SW480 (cell line): ENCODE measurements at places on chromosomes 3 and 15.

GRCh38 chr3:48634661-48635221, 520 bp downstream of the SLC26A6 start:
- peak; percentile 44 for DNase-seq

GRCh38 chr3:104879919-104880318, 486.8 kb upstream of the ALCAM start:
- no peak for DNase-seq

DNA sequence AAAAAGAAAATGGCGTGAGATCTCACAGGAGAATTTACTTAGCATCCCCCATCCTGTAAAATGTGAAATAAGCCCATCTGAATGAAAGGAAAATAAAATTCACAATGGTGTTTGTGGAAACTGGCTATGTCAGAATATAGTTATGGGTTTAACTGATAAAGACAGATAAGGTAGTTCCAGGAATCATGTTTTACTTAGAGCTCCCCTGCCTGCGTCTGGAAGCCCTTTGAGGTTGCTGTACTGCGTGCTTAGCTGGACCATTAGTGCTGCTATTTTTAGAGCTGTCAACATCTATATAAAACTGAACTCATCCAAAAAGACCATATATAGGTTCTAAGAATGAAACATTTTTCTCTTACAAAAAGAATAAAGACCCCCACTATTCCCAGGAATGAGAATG, 130.8 kb downstream of the LSAMP start:
- DNase-seq, result no peak

GRCh38 chr3:85304360-85304964, 345.7 kb downstream of the CADM2 start:
- DNase-seq, result peak; percentile 5

DNA sequence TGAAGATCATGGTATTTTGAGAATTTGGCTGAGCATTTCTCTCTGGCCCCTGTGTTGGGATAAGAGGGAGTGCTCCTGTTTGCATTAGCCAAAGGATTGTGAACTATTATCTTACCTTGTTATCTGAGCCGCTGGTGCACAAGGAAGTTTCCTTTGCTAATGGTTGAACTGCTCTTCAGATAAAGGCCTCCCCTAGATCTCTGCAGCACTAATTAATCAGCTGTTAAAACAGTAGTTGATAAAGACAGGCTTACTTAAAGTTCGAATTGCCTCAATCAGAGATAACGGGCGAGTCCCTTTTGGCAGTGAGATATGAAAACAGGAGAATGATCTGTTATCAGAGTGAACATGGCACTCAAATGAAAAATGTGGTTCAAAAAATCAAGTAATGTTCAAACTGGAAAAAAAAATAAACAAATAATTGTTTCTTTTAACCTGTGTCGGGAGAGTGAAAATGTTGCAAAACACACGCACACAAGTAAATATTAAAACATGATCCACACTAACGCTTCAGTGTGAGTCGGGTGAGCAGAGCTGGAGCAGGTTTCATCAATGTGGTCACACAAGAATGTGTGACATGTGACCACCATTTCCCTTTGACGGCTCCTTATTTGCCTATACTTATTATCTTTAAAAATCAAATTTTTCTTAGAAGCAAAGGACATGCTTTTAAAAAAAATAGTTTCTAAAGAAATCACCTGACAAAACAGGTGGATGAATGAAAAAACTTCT, 469.1 kb downstream of the SOX2 start:
- no peak for DNase-seq

GRCh38 chr3:40624189-40624769, 99.5 kb downstream of the ZNF621 start:
- DNase-seq, result no peak

GRCh38 chr15:30671309-30671708, 45.4 kb downstream of the ARHGAP11B start:
- no peak for DNase-seq

GRCh38 chr15:51526955-51527354, 95.6 kb downstream of the DMXL2 start:
- no peak for DNase-seq

GRCh38 chr3:63607716-63608115, 44.8 kb upstream of the SNTN start:
- no peak for DNase-seq

DNA sequence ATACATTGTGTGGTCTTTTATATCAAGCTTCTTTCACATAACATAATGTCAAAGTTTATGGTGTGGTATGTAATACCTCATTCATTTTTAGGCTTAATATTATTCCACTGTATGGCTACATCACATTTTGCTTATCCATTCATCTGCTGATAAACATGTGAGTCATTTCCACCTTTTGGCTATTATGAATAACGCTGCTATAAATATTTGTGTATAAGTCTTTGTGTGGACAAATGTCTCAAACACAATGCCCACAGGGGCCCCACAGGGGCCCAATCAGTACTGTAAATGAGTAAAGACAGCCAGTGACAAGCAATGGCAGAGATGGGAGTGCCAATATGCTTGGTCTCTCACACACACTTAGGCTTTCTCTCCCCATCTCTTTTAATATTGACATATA, 54.2 kb downstream of the PIK3R4 start:
- peak; percentile 9 for DNase-seq

- DNase-seq, result no peak
Measured at GRCh38 chr3:62585861-62586260, 212.5 kb upstream of the FEZF2 start.

GRCh38 chr15:41849861-41850260, 11.2 kb downstream of the PLA2G4B start:
- no peak for DNase-seq
